ENCODE measurements at places on chromosomes 5 and 9.

DNA sequence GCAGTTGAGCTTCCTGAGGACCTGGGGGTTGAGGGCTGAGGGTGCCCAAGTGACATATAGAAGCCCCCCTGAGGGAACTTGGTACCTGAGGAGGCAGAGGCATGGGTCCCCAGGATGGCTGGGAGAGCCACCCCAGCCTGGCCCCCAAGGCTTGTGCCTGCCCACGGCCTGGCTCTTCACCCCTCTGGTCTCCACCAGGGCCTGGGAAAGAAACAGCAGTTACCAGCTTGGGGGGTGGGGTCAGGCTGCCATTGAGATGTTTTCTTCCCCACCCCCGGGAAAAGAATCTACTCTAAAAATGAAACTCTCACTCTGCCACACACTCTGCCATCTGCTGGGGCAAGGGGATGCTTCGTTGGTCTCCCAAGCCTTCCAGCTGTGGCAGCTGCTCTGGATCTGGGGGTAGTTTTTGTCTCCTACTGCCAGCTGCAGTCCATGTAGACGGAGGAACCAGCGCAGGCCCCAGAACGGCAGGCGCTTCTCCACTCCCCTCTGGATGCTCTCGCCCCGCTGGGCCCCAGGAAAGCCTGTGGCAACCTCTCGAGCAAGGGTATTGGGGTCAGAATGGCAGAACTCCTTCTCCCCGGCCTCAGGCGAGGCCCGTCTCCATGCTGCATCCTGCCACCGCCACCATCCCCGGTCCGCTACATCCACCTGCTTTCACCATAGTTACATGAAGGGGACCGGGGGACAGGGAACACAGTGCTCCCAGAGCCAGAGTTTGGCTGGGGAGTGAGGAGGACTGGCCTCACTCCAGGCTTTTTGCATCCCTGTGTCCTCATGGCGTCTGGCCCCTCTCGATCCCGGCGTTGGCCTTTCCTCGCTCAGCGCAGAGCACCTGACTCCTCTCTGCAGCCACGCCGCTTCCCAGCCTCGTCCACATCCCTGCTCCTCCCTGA lies 123.5 kb downstream of the DAB2IP start:
- DNase-seq, result no peak

- no peak for DNase-seq
Observed at GRCh38 chr9:78921341-78921740, 624.4 kb downstream of the PSAT1 start.

GRCh38 chr5:178208540-178209227 lies 4.4 kb downstream of the HNRNPAB start:
- no peak for DNase-seq

- DNase-seq, result no peak
Observed at GRCh38 chr9:2494562-2494961, 127.0 kb upstream of the VLDLR start.

DNA sequence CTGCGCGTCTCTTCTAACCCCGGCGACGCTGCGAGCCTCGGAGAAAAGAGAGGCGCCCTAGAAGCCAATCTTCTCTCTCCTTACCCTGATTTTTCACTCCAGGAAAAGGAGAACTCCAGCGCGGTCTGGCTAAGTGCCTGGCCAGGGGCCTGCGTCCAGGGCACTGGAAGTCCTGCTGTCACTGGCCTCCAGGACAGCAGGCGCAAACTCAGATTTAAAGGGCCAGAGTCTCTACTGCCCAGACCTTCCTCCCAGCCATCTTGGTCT lies 553 bp upstream of the FOXB2 start:
- no peak for DNase-seq

- DNase-seq, result no peak
Observed at GRCh38 chr5:83567741-83568140, 96.2 kb downstream of the VCAN start.

GRCh38 chr9:100216178-100216787 lies 117.2 kb downstream of the INVS start:
- peak; percentile 44 for DNase-seq

- DNase-seq, result no peak
Observed at GRCh38 chr9:29850664-29851063, 2277.4 kb upstream of the C9orf72 start.

- DNase-seq, result no peak
Observed at GRCh38 chr5:154477382-154478223, 424 bp downstream of the HAND1 start.

- DNase-seq, result peak; percentile 74
Observed at GRCh38 chr9:136533775-136534157, 12.1 kb downstream of the NOTCH1 start.

DNA sequence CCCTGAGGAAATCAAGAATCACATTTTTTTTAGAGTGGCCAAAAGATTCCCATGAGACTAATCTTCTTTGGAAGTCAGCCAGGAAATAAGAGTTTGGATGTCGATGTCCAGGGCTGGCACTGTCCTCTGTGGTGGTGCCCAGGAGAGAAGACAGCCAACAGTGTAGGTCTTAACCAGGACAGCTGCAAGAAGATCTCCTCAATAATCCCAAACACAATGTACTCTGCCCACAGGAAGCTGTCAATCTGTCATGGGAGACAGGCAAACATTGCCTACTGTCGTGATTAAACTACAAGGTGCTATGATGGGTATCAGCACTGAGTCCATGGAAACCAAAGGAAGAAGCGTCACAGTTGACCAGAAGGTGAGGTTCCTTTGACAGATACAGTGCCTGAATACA lies 174.1 kb downstream of the PIK3R1 start:
- no peak for DNase-seq

DNA sequence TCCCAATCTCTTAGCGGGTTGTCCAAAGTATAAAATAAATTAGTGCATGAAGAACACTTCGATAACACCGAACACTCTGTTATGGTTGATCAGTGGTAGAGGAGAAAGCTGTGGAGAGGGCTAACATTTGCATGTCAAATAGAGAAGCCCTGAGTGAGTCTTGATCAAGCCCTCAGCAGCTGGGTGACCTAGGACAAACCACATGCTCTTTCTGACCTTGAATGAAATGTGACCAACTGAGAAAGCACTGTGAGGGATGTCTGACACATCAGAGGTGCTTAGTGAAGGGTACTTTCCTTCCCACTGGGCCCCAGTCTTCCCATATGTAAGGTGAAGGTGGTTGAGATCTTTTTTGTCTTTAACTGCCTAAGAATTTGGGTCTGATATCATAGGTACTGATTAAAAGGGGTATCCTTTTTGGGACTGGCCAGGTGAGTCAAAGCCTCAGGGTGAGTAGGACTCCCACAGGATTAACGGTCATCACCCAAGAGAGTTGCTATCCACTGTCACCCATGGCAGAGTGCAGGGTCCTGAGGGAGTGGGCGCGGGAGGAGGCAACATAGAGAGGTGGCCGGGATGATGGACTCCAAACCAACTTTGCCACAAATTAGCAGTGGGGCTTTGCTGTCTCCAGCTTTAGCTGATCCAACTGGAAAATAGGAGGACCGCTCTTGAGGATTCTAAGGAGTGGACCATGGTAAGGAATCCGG lies 53.5 kb downstream of the KIF4B start:
- DNase-seq, result no peak

GRCh38 chr5:124858612-124859011 lies 112.2 kb upstream of the ZNF608 start:
- DNase-seq, result no peak

- DNase-seq, result no peak
Observed at GRCh38 chr5:179864686-179865085, 6.1 kb upstream of the MRNIP start.

- DNase-seq, result no peak
Observed at GRCh38 chr5:150622157-150622556, 18.3 kb upstream of the SYNPO start.

- DNase-seq, result no peak
Observed at GRCh38 chr9:123550797-123551196, 194.8 kb downstream of the CRB2 start.

GRCh38 chr9:34332076-34332964 lies 3.0 kb downstream of the NUDT2 start:
- DNase-seq, result no peak

DNA sequence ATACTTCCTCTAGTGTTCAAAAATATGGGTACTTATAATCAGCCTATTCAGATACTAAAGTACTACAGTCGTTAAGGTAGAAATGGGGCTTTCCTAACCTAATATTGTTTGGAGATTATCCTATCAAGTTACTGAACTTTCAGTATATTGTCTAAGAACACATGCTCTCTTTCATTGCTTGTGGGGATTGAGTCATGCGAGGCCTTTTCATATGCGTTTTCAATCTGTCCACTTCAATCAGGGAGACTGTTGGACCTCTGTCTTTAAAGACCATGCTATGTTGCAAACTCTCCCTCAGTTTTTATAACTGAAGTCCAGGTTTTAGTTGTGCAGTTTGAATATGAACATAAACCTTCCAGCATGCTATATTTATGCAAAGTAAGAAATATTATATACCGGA lies 15.0 kb downstream of the PRR16 start:
- DNase-seq, result no peak

GRCh38 chr5:122286541-122286940 lies 25.5 kb upstream of the SNCAIP start:
- DNase-seq, result no peak

GRCh38 chr5:92838253-92838652 lies 742.8 kb downstream of the NR2F1-AS1 start:
- DNase-seq, result no peak

DNA sequence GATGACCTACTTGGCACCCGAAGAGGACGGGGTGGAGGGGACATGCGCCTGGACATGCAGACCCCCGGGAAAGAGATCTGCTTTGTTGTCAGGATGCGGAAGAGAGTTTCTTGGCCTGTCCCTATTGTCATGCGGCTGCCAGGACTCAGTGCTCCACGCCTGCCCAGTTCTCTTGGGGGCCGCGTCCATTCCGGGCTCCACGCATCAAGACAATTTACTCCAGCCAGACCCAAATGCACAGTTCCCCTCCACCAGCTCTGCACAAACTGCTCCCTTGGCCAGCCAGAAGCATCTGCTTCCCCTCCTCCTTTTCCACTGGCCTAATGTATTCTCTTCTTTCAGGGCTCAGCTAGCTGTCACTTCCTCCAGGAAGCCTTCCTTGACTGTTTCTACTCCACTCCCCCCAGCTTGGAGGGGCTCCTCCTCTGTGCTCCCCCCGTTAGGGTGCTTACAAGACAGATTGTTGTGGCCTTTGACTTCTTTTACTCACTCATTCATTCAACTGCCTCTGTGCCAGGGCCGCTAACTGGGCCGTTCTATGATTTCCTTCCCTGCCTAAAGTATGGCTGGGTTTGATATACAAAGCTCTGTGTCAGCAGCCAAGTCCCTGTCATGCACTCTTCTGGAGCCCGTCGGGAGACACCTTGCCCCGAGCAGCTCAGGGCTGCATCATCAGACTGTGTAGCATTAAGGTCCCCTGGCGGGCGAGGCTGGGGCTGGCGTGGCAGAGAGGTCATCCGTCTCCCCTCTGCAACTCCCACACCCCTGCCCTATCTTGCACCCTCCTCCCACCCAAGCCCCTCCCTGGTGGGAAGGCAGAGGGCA lies 6.6 kb downstream of the FIBCD1 start:
- no peak for DNase-seq

GRCh38 chr5:30453168-30453567 lies 740.3 kb upstream of the CDH6 start:
- DNase-seq, result no peak

GRCh38 chr5:159316519-159317383 lies 13.5 kb downstream of the IL12B start:
- no peak for DNase-seq

DNA sequence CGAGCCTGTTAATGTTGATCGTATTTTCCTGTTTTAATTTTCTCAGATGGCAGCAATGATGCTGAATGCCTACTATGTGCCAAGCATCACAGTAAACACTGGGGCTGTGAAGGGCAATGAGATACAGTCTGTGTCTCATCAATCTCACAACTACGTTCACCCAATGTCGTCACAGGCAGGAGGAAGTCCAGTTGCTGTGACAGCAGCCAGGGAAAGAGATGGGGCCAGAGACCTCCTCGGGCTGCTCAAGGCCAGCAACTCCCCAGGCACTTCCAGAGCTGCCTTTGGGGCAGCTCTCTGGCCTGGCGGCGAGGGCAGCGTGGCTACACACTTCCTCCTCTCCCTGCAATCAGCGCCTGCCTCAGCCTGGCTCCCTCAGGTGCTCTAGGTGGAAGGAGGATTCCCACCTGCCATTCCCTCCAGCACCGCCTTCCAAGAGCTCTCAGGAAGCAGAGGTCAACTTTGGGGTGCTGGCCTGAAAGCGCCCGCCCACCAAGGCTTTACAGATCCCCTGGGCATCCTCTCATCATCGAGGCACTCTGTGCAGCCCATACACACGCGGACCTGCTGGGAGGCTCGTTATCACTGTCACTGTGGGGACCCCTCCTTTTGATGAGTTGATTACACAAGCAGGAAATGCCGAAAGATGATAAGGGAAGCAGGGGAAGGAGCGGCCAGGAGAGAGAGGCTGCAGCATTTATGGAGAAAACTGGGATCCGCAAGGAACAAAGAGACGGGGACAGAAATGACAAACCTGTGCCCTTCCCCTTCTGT lies 159.2 kb downstream of the ZDHHC21 start:
- DNase-seq, result no peak

- DNase-seq, result no peak
Observed at GRCh38 chr5:63089147-63089546, 510.5 kb downstream of the LRRC70 start.

- no peak for DNase-seq
Observed at GRCh38 chr5:102762095-102762534, 7.0 kb downstream of the PAM start.

- no peak for DNase-seq
Observed at GRCh38 chr5:179263391-179264052, 81.7 kb downstream of the ADAMTS2 start.

- DNase-seq, result no peak
Observed at GRCh38 chr5:116575326-116576052, 866 bp upstream of the SEMA6A start.

GRCh38 chr9:21810881-21811280 lies 8.4 kb downstream of the MTAP start:
- no peak for DNase-seq

GRCh38 chr5:127872494-127872893 lies 169.3 kb downstream of the CCDC192 start:
- DNase-seq, result no peak

- DNase-seq, result no peak
Observed at GRCh38 chr9:75636427-75637045, 253.9 kb upstream of the PCSK5 start.

- DNase-seq, result no peak
Observed at GRCh38 chr9:73515216-73515615, 363.6 kb downstream of the ANXA1 start.

GRCh38 chr5:146078566-146078965 lies 26.8 kb downstream of the PLAC8L1 start:
- no peak for DNase-seq

DNA sequence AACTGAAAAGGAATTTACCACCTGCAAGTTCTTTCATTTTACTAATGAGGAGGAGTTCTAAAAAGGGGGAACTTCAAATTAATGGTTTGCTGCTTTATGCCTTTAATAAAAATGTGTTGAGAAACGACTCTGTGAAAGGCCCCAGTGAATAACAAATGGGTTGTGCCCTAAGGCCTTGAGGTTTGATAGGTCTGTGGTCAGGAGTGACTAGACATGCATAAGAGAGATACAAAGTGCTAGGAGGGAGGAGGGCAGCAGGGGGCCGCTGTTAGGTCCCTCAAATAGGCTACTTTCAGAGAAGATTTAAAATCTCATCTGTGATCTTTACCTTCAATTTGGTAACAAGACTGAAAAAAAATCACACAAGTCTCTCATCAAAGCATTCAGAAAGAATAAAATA lies 58.3 kb downstream of the FAM81B start:
- DNase-seq, result no peak

- no peak for DNase-seq
Observed at GRCh38 chr5:155040984-155041653, 27.6 kb downstream of the KIF4B start.

GRCh38 chr5:154673506-154673905 lies 81.7 kb upstream of the LARP1 start:
- DNase-seq, result no peak

- DNase-seq, result no peak
Observed at GRCh38 chr9:94599102-94599501, 5.5 kb upstream of the FBP2 start.

Measured in effector memory CD4-positive, alpha-beta T cell (primary cell).